ENCODE measurements at places on chromosomes 7 and 10.

GRCh38 chr7:16409777-16410176 lies 11.6 kb downstream of the CRPPA start:
- DNase-seq, result no peak

DNA sequence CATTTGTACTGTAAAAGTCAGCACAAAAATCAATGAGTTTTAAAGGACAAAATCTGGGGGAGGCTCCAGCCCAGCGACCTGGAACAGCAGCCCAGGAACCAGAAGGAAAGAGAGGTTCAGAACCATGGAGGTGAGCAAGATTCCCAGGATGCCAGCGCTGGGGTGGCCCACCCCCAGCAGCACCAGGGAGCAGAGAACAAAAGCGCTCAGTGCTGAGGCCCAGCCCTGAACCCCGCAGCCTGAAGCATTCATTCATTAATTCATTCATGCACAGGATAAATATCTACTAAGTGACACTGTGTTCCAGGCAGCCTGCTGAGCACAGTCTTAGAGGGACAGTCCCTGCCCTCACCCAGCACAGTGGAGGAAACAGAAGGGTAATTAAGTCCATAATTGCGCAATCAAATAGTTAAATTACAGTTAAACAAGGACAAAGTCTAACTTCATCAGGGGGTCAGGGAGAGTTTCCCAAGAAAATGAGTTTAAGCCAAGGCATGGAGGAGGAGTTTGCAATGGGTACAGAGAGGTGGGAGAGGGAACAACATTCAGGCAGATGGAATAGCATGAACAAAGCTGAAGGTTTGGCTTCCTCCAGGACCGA lies 202.3 kb downstream of the GRID1 start:
- no peak for DNase-seq

DNA sequence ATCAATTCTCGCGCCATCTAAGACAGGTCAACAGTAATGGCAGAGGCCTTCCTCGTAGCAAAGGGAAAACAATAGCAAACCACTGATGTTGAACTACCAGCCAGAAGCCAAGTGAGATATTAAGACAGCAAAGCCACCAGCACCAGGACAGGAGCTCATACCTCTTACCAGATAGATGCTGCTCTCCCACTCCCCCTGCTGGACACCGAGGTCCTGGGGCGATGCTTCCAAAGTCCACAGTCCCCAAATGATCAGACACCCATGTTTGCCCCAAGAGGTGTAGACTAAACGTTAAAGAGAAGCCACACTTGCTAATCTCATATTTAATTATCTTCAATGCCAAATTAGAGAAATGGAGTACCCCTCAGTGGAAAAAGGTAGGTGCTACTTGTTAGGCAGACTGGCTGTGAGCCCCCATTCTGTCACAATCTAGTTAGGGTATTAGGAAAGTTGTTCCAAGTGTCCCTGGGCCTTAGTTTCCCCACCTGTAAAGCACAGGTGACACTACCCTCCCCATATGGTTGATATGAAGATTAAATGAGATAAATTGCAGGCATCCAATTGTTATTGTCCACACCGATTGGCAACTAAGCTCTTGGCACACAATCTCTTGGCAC lies 39.9 kb downstream of the TOMM7 start:
- DNase-seq, result no peak

DNA sequence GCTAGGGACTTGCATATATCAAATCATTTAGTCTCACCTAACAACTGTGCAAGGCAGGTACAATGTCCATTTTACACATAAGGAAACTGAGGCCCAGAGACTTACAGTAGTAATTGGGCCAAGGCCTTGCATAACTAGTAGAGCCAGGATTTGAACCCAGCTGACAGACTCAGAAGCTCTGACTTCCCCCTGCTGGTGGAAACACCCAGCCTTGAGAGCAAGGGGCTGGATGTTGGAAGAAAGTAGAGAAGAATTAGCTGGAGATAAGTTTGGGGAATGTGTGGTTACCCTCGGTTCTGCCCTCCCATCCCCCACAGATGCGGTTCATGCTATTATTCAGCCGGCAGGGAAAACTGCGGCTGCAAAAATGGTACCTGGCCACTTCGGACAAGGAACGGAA lies 2.0 kb downstream of the AP1S1 start:
- no peak for DNase-seq

- DNase-seq, result no peak
Observed at GRCh38 chr7:553636-554111, 34.0 kb upstream of the PDGFA start.

DNA sequence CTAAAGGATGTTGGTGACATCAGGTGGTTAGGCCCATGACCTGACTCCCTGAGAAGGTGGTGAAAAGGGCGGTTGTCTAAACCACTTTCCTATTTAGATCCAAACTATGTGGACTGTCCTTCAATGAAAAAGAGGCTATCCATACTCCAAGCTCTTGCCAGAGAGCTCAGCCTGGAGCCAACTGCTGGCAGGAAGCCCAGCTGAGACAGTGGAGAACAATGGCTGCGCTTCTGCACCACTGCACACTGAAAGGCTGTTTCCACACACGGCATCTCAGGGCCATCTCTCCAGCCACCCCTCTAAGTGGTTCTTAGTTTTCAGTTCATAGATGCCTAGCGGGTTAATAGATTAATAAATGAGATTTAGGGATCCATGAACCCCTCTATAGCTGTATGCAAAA lies 488.8 kb upstream of the ZMIZ1 start:
- DNase-seq, result peak; percentile 73

DNA sequence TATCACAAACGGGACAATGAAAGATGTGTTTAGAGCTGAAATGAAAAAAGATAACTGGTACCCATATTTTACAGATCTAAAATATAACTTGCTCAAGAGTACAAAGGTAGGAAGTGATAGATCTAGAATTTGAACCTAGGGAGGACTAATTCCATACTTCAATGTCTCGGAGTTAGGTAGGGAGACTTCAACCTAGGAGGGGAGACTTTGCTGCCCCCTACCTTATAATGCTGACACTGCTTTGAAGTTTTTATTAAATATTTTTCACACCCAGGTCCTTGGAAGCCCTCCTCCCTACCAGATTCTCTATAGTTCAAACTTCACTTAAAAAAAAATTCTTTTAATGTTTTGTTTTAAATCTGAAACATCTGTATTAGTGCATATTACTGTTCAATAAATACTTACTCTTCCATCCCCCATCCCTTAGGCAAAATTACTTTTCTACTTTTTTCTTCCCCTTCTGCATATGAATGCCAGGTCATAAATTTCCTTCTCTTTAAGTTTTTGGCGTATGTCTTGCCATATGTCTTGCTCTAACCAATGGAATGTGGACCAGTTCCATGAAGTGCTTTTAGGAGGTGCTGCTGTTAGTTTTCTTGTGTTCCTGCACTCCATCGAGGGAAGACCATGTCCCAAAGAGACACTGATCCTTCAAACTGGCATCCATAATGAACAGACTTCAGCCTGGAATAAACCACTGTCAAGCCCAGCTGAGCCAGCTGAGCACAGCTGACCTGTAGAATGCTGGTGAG lies 57.8 kb downstream of the MICU1 start:
- no peak for DNase-seq

GRCh38 chr10:128130051-128130450 lies 3.8 kb upstream of the MKI67 start:
- DNase-seq, result no peak

DNA sequence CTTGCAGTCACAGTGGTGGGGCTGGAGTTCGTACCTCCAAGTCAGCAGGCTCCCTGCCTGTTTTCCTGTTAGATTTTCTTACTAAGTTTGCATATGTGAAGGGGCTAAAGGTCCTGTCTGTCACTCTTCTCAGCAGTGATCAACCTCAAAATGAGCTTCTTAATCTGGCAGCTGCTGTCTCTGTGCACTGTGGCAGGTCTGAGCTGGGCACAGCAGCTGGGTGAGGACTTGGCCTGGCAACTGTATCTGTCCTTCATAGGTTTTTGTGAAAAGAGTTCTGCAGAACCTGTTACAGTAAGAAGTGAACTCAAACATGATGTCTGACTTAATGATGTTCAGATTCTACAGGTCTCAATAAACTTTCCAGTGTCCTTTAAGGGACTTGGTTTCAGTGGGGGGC lies 31.3 kb upstream of the GJD4 start:
- DNase-seq, result no peak

DNA sequence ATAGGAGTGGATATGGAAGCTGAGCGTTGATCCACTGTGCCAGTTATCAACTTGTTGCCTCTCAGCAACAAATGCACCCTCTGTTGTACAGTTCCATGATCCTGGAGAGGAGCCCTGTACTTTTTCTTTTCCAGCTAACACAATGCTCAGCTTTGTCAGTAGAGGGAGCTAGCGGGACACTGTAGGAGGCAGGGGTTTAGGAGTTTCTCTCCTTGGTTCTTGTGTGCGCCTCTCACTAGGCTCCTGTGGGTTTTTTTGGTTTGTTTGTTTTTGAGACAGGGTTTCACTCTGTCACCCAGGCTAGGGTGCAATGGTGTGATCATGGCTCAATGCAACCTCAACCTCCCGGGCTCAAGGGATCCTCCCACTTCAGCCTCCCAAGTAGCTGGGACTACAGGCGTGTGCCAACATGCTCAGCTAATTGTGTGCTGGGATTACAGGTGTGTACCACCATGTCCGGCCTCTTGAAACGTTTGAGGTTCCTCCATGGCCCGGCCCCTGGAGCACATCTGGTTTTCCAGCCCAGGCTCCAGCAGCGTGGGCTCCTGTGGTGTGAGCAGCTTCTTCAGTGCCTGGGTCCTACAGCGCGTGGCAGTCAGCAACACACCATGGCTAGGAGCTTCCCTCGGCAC lies 12.0 kb upstream of the MARVELD1 start:
- DNase-seq, result peak; percentile 48

GRCh38 chr7:36614959-36615358 lies 109.3 kb downstream of the AOAH start:
- DNase-seq, result no peak

- no peak for DNase-seq
Observed at GRCh38 chr10:63421591-63421990, 44.2 kb downstream of the JMJD1C start.

- no peak for DNase-seq
Observed at GRCh38 chr10:13671904-13672303, 85.1 kb downstream of the PRPF18 start.

DNA sequence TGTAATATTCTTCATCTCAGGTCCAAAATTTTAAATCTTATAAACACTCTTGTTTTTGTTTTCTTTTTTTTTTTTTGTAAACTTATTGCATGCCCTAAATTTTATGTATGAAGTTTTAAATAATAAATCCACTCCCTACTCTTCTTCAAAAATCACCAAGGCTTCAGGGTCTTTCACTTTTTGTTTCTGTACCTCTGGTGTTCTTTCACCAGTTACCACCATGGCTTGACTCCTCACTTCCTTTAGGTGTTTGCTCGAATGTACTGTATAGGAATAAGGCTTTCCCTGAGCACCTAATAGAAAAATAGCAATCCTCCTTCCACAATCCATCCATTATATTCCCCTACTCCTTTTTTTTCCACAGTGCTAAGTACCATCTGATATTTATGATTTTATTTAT lies 962.8 kb upstream of the POT1 start:
- no peak for DNase-seq

- DNase-seq, result no peak
Observed at GRCh38 chr7:54904986-54905385, 113.8 kb upstream of the EGFR start.

DNA sequence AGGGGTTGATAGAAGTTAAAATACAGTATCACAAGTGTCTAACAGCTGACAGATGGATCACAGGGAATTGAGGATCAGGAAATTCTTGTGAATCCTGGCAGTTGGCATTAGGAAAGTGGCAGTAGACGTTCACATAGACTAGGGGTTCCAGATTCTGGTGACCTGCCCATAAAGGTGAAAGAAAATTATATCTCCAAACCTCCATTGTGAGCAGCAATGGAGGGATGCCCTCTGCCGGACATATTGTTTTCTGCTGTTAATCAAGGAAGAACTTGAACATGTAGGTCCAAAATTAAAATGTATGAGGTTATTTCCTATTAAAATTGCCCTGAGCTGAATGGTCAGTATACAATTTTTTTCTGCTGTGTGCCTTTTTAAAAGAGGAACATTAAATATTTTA lies 5.1 kb downstream of the NME8 start:
- DNase-seq, result no peak

GRCh38 chr7:110204527-110204926 lies 886.4 kb upstream of the LRRN3 start:
- no peak for DNase-seq

- no peak for DNase-seq
Observed at GRCh38 chr10:82888809-82889455, 1013.9 kb downstream of the NRG3 start.

GRCh38 chr7:45984386-45985295 lies 63.6 kb upstream of the IGFBP3 start:
- no peak for DNase-seq

- DNase-seq, result no peak
Observed at GRCh38 chr7:90690159-90690858, 94.2 kb downstream of the CDK14 start.

- no peak for DNase-seq
Observed at GRCh38 chr10:77862595-77862994, 64.0 kb downstream of the DLG5 start.

Data from DMS79 treated with DMSO at 0.1 percent for 48 hours (cell line).